ENCODE measurements at places on chromosomes 16 and 17. TPM values are rescaled to one million over a fixed set of nuclear protein-coding genes. Genes with fewer than 3 reads are reported as not detected.
A peak's percentile ranks its signal among the peaks of the same experiment; 100 is the strongest.

DNA sequence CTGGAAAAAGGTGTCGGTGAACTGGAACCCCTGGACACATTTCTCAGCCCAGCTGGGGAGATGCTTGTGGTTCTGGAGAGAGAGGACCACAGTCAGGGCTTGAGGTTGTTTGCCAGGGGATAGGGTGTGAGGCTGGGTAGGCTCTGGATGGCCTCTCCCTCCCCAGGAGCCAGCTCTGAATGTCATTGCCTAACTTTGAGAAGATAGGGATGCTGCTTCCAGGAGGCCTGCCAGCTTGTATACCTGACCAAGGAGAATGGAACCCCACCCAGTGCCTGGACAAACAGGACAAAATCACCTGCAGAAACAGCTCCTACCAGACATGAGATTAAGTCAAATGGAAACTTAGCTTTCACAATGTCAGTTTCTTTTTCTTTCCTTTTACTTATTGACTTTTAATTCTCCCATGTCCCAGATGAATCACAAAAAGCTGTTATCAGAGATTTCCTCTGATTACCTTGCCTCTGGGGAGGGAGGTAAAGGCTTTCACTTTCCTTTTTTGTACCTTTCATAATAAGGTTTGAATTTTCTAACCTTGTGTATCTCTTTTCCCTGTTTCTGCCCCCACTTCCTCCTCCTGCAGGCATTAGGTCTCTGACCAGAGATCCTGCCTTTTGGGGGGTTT lies 29.8 kb upstream of the PLLP start:
- no peak for DNase-seq

DNA sequence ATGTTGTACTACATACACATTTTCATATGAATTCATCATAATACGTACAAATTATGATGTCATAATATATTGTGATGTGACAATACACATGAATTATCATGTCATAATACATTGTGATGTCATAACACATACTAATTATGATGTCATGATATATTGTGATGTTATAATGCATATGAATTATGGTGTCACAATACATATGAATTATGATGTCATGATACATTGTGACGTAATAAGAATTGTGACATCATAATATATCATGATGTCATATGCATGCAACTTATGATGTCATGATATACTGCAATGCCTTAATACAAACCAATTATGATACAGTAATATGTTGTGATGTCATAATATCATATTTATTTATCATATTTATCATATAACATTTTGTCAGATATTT lies 2074.3 kb downstream of the TP53TG3F start:
- DNase-seq, result no peak

GRCh38 chr16:4017807-4018206 lies 98.4 kb downstream of the ADCY9 start:
- DNase-seq, result no peak

DNA sequence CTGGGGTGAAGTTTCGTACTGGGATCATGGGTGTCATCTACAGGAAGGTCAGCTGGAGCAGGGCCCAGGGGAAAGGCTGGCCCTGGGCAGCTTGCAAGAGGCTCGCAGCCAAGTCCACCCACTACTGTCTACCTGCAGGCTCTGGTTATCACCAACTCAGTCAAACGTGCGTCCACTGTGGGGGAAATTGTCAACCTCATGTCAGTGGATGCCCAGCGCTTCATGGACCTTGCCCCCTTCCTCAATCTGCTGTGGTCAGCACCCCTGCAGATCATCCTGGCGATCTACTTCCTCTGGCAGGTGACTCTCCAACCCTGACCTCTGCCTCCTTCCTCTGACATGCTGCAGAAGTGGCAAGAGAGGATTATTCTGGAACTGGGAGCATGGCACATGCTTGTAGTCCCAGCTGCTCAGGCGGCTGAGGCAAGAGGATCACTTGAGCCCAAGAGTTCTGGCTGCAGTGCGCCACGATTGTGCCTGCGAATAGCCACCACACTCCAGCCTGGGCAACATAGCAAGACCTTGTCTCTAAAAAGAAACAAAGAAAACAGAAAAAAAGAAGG lies 29.2 kb downstream of the ABCC3 start:
- DNase-seq, result no peak

- no peak for DNase-seq
Observed at GRCh38 chr17:61474235-61474927, 22.2 kb downstream of the TBX4 start.

DNA sequence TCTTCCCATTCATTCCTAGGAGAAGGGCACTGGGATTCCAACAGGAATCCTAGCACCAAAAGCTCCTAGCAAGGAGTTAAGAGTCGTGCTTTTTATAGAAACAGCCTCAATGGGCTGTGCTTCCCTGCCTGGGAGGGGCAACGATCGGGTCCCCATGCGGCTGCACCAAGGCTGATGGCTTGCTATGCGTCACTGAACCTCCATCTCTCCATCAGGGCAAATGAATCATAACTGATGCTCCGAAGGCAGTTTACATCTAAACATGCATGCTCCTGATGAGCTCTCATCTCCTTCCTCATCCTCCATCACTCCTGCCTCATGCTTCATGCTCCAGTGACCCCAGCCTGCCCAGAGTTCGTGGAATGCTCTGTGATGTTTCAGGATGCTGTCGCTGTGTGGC lies 270.5 kb downstream of the FOXL1 start:
- no peak for DNase-seq

Gene ASGR2
- 0.21 TPM for total RNA-seq

GRCh38 chr17:58605986-58606385 lies 85.9 kb downstream of the TEX14 start:
- DNase-seq, result no peak

Gene C17orf50
- not detected for total RNA-seq

DNA sequence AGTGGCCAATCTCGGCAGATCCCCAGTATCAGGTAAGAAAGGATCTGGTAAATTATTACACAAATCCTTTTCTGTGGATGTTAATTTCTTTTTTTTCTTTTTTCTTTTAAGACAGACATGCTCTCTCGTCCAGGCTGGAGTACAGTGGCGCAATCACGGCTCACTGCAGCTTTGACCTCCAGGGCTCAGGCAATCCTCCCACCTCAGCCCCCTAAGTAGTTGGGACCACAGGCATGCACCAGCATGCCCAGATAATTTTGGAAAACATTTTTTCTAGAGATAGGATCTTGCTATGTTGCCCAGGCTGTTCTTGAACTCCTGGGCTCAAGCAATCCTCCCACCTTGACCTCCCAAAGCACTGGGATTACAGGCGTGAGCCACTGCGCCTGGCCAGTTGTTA lies 54.0 kb downstream of the GAS7 start:
- no peak for DNase-seq

Gene ABCA10
- total RNA-seq, result 0.90 TPM

Gene SULT1A4
- 1.2 TPM for total RNA-seq

Gene DGKE
- total RNA-seq, result 19.1 TPM

DNA sequence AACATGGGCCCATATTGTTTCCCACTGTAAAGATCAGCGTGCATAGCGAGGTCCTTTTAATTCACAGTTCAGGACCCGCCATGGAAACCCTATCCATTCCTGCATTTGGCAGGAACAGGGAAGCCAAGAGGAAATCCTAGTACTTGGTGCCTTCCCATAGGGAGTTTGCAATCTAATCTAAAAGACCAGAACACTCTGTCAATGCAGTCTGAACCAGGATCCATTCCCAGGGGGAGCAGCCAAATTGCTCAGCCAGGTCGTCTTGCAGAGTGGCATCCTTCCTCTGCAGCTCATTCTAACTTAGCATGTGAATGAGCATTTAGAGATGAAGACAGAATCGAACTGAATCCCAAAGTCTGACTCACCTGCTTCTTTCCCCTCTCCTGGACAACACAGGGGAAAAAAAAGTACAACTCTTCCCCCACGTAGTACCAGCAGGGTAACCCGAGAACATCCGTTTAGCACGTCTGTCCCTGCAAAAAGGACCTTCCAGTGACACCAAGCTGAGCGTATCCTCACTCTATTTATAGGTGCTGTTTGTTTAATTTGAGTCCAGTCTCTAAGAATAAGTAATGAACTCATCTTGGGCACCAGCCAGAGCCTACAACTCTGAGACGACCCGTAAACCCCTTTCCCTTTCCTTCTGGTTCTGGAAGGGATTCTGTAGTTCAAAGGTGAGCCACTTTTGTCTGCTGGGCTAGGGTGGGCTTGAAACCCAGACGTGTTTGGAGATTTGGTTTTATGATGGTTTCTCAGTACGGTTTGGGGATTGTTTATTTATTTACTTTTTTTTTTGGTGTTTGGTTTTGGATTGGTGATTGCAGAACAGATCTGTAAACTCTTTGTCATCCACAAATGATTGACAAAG lies 74.5 kb downstream of the ERCC4 start:
- no peak for DNase-seq

DNA sequence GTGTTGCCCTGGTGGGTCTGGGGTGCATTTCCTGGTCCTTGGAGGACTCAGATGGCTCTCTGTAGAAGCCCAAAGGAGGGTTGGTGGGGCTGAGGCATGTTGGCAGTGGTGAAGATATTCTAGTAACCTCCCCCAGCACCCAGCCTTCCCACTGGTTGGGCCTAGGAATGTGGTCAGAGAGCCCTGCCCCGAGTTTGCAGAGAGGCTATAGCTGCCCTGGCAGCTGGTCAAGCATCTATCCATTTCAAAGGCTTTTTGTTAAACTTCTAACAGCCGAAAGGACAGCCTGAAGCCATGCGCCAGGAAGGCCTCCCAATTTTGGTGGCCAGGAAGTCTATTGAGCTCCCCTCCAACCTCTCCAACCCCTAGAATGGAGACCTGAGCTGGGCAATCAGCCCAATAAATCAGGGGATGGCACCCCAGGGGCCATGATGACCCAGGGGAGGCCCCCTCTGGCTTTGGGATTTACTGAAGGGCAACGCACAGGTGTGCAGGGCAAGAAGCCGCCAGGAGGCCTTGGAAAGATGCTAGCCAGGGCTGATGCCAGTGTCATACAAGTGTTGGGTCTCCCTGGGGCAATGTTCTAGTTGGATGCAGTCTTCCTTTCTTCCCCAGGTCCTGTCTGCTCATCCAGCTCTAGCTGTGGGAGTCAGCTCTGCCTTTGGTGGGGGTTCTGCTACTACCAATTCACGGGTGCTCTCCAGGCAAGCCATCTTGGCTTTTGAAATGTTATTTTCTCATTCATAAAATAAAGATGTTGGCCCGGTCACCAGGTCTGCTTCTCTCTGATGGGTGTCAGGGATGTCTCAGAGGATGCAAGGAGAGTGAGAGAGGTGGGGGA lies 30.9 kb upstream of the AXIN2 start:
- DNase-seq, result no peak

DNA sequence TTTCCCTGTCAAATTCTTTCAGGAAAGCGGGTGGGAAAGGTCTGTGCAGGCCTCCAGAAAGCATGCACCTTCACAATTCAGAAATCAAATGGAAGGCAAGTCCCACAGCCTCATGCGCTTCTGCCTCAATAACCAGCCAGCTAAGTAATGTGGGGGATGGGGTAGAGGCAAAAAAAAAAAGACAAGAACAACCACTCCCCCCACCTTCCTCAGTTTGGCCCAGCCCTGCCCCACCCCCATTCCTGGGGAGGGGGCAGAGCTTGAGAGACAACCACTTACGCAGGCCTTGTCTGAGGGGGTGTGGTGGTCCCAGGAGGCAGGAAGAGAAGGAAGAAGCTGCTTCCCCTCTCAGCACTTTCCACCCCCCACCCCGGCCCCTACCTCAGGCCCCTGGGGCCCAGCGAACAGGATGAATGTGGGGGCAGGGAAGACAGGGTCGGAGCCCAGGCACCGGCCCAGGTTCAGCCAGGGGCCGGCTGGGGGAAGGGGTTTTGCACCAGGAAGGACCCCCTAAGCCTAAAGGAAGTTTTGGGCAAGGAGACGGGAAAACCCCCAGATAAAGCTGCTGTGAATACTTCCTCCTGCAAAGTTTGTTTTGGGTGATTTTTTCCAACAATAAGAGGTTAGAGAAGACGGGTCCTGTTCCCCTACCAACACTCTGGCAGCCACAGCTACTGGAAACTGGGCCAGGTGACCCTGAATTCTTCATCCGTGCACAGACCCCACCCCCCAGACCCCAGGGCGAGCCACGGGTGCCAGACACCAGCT lies 1.2 kb downstream of the JUP start:
- no peak for DNase-seq

Gene C17orf100
- 2.8 TPM for total RNA-seq

DNA sequence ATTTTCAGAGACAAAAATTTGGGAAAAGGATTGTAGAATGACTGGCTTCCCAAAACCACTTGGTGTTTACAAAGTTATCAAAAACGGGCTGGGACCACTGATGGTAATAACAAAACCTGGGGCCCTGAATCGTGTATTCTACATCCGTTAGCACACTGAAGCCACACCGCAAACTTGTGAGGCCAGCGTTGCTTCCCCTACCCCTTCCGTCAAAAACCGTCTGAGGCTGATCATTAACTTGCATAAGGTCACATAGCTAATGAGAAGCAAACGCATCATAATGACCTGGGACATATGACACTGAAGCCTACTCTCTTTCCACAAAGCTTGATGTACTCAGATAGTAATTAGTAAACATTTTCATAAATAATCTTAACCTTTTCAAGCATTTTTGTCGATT lies 704.3 kb downstream of the MAF start:
- no peak for DNase-seq

DNA sequence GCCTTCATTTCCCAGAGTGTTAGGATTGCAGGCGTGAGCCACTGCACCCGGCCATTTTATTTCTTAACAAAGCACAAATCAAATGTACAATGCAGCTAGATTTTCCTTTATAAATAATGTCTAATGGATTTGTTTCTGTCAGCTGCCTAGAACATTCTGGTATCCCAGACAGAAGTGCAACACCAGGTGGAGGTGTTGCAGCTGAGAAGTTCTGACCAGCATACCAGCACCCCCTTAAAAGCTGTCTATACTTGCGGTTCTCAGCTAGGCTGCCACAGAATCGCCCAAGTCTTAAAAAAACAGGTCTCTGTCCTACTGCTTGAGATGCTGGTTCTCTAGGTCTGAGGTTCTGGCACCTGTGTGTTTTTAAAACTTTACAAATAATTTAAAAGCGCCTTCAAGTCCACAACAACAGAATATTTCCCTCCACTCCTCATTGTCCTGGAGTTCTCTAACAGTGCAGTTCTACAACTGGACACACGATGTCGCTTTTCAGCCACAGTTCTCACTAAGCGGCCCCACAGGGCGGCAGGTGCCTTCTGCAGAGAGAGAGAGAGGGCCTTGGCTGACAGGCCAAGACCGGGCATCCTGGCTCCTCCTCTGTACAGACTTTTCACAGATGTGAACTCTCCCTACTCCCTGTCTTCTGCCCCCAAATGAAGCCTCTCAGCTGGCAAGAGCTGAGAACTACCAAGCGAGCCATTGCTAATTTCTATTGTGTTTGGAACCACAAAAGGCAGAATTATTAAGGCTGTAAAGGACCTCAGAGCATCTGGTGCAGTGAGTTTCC lies 32.6 kb upstream of the MEOX1 start:
- peak; percentile 39 for DNase-seq

Gene MSLN
- total RNA-seq, result 1.1 TPM

GRCh38 chr17:70022175-70022574 lies 52.9 kb upstream of the KCNJ16 start:
- DNase-seq, result no peak

DNA sequence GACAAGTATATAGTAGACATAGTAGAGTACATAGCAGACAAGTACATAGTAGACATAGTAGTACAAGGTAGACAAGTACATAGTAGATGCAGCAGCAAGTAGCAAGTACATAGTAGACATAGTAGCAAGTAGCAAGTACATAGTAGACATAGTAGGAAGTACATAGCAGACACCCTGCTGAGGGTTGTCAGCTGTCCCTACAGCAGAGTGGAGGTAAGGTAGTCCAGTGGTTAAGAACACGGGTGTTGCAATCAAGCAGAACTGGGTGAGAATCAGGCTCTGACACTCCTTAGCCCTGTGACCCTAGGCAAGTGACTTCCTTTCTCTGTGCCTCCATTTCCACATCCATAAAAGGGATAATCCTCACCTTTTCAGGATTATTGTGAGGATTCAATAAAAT lies 94.7 kb downstream of the NOG start:
- no peak for DNase-seq

GRCh38 chr16:2979669-2980226 lies 498 bp downstream of the PKMYT1 start:
- no peak for DNase-seq

Gene BAIAP3
- 9.4 TPM for total RNA-seq
